GOT3 (cell line): ENCODE measurements at places on chromosomes 7 and 10.

- no peak for DNase-seq
Measured at GRCh38 chr10:100222529-100222928, 6.9 kb downstream of the CHUK start.

GRCh38 chr7:120984406-120984805 lies 4.1 kb upstream of the CPED1 start:
- DNase-seq: no peak

GRCh38 chr7:135690566-135690965 lies 28.3 kb downstream of the STMP1 start:
- no peak for DNase-seq

DNA sequence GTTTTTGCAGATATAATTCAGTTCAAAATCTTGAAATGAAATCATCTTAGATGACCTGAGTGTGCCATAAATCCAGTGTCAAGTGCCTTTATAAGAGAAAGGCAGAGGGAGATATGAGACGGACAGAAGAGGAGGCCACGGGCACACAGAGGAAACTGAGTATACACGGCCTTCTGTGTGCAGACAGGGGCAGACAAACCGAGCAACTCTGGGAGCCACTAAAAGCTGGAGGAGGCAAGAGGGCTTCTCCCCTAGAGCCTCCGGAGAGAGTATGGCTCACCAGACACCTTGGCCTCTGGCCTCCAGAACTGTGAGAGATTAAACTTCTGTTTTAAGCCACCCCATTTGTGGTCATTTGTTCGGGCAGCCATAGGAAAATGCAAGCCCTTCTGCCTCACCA lies 12.6 kb downstream of the TSPAN15 start:
- no peak for DNase-seq

GRCh38 chr10:131729361-131729760 lies 171.4 kb upstream of the PPP2R2D start:
- no peak for DNase-seq
